ENCODE measurements at places on chromosomes 13 and 19.

GRCh38 chr19:14115756-14116155 is 1.8 kb downstream of the PRKACA start:
- no peak for DNase-seq

DNA sequence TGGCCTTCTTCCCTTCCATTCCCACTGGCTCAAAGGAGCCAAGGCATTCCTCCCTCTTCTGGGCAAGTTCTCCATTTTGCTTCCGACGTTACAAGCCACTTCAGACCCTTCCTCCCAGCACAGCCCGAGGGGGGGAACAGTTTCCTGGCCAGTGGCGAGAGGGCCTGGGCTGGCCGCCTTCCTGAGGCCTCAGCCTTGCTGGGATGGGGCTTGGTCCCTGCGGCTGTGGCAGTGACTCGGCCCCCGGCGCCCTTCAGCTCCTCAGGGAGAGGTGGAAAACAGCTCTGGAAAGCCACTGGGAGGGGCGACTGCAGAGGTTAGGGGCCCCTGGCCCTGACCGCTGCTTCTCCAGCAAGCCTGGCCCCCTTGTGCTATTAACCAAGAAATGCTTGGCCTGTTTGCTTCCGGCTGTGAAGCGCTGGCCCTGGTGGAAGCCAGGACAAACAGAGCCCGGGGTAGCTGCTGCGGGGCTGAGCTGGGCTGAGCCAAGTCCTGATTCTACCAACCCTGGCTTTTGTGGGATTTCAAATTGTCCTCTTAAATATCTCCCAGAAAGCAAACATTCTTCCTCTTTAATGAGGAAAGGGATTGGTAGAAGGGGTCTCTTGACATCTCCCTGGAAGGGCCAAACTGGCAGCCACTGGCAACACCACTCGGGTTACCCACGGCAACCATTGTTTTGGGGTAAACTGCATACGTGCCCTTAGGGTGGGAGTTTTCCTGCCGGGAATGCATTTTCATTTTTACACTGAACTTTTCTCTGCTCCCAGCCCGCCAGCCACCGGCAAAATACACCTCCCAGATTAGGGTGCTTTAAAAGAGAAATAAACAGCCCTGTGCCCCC is 38.7 kb downstream of the C13orf46 start:
- DNase-seq, result no peak

DNA sequence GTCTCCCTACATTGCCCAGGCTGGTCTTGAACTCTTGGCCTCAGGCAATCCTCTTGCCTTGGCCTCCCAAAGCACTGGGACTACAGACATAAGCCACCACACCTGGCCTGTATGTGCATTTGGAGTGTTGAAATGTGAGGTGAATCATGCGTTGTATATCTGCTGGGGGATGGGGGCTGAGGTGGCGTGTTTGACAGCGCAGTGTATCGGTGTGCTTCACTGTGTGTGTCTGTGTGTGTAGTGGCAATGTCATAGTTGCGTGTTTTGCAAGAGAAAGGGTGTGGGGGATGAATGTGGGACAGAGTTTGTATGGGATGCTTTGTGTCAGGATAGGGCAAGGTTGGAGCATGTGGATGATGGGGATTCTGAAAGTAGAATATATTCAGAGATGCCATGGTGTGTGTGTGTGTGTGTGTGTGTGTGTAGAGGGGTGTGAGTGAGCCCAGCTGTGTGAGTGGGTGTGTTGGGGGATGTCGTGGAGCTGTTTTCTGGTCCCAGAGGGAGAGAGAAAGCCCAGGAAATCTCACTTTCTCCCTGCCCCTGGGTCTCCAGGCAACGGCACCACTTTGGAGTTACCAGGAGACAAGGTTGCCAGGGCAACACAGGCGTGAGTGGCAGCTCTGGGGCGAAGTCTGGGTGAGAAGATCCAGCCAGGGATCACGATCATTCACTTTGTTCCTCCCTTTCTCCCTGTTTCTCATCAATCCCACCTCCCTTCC is 1.1 kb upstream of the SWSAP1 start:
- peak; percentile 90 for DNase-seq

GRCh38 chr13:42221121-42221765 is 50.7 kb upstream of the AKAP11 start:
- no peak for DNase-seq

- peak; percentile 33 for DNase-seq
These were observed 780 bp upstream of the GTF2F2 start for GRCh38 chr13:45119469-45119990.

DNA sequence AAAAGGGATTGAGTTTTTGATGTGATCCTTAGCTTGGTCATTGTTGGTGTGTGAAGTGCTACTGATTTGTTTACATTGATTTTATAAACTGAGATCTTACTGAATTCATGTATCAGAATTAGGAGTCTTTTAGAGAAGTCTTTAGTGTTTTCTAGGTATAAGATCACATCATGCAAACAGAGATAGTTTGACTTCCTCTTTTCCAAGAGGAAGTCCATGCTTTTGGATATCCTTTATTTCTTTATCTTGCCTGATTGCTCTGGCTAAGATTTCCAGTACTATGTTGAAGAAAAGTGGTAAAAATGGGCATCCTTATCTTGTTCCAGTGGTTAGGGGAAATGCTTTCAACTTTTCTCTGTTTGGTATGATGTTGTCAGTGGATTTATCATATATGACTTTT is 561.2 kb upstream of the SLITRK1 start:
- DNase-seq, result no peak

All from head of caudate nucleus (tissue), 42 donors.